ENCODE measurements at places on chromosomes 6 and 20. TPM values are rescaled to one million over a fixed set of nuclear protein-coding genes. Genes with fewer than 3 reads are reported as not detected.

XKR7 gene
- 1.5 TPM for total RNA-seq

DNA sequence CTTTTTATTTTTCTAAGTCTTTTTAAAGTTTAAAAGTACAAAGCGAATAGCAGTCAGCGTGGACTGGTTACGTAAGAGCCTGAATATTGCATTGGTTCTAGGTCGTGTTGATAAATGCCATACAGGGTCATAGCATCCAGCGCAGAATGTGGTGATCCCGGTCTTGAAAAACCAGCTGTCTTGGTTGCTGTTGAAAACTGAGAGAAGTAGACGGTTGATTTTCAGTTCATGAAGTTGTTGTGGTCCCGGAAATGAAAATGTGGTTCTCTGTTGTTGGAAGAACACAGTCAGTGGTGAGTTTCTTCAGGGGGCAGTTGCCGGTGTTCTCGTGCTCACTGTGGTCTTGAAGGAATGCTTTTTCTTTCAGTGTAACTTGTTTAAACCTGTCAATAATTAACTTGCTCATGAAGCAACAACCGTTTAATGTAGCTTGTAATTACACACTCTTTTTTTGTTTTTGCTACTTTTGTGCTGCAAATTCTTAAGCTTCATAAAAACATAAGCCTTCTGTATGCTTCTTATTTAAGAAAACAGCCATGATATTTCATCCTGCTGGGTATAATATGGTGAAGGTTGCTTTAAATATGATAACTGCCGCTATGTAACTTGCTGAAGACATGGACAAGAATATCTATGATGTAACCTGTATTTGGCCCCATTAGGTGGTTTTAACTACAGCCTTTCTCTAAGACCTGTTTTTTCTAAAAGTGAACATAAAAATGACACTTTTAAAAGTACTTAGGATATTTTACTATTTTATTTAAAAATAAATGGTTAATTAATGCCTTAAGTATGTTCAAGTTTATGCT lies 64.8 kb upstream of the KIF25 start:
- DNase-seq = no peak

OTOR gene
- not detected for total RNA-seq

TBX18 gene
- total RNA-seq = not detected

CAGE1 gene
- 0.28 TPM for total RNA-seq

SRPK1 gene
- total RNA-seq = 91.0 TPM

DNA sequence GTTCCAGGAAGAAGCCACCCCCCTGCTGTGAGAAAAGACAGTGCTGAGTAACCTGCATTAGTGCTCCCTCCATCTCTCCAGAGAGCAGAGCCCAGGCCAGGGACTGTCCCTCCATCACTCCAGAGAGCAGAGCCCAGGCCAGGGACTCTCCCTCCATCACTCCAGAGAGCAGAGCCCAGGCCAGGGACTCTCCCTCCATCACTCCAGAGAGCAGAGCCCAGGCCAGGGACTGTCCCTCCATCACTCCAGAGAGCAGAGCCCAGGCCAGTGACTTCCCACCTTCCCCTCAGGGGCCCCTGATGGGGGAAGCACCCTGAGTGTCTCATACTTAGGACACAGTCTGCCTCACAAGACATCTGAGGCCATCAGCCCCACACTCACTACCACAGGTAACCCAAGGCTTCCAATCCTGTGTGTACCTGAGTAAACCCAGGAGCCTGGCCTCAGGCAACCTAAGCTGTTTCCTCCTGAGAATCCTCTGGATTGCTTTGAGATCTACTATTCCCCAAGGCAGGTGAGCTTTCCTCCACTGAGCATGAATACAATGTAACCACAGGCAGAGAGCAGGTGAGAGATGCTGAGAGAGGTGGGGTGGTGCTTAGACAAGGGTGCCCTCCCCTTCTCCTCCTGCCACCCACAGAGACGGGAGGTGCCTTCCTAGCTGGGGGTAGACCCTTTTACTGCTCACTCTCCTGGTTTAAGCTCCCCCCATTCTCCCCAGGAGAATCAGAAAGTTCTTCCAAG lies 4.9 kb downstream of the TBXT start:
- no peak for DNase-seq

DNA sequence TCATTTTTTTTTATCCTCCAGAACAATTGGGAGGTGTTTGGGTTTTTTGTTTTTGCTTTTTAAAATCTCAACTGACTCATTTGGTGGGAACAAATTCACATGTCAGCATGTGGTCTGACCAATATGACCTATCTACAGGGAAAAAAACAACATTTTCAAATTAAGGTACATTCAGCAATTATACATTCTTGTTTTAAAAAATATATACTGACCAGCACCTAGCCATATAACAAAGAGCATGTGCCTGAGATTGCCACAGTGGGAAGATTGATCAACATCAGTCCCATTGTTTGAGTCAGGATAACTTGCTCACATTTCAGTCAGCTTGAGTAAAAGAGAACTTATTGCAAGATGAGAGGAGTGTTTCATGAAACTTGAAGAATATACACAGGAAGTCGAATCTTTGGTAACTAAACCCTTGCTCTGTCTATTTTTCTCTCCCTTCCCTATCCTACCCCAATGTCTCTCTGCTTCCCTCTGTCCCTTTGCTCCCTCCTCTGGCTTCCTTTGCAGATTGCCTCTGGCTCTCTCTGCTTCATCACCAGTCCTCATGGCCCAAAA lies 163.2 kb upstream of the TAB2 start:
- no peak for DNase-seq

All from H9 (cell line).